ENCODE measurements at places on chromosomes 2 and 18.

DNA sequence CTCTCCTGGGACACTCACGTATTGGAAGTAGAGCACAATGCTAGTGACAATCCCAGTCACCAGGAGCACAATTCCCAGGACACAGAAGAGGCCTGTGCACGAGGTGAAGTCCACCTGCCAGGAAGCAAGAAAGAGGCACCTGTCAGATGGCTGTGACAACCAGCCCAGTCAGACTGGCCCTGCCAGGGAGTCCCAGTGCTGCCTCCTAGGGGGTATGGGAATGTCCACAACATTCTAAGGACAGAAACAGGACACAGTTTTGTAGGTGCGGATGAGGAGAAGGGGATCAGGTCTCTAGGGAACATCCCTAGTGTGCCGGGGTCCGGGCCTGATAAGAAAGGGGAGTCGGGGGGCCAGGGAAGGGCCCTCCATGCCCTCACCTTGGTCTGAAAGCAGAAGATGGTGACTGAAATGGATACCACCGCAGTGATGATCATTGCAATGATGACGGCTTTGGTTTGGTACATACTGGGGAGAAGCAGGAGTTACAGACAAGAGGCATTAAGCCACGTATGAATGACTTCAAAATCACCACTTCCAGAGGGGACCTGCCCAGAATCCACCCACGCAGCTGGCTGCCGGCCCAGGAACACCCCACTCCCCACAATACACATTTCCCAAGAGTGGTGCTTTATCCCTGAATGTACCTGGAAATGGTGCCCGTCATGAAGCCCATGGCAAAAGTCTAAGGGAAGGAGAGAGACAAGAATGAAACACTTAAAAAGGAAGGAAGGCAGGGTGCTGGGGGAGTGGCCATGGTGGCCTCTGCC lies 6.9 kb downstream of the PNKD start:
- no peak for DNase-seq

DNA sequence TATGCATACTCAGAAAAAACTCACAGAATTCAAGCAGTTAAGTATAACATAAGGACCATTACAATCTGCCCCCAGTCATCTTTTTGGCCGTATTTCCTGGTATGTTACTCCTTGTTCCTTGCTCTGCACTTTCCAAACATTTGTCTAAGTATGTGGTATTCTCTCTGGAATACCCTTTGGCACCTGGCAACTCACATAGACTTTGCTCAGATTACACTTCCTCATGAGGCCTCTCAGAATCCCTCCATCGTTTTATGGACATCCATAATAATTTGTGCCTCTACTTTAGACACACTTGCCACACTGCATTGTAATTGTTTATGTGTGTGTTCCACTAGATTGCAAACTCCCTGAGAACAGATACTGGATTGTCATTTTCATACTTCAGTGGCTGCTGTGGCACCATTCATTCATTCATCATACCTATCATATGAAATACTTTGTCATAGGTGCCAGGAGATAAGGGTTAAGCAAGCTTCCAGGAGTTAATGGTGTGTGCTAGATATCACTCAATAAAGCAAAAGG lies 84.0 kb downstream of the HIBCH start:
- no peak for DNase-seq

GRCh38 chr2:177315364-177315763 lies 50.8 kb upstream of the NFE2L2 start:
- DNase-seq: no peak

DNA sequence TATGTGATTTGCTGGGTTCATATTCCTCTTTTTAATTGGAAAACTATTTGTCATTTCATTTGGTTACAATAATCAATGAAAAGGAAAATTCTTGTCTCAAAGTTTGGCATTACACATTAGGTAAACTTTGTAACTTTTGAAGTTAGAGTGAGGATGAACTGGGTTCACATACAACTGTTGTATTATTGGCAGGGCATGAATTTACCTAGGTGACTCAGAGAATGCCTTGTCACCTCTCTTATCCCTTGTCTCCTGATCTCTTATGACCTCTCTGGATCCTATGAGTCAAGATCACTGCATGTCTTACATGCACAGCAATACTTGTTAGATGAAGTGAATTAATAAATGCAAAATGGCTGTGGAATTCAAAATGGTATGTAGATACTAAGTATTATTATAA lies 563.4 kb upstream of the GCFC2 start:
- DNase-seq: no peak

- DNase-seq: no peak
Observed at GRCh38 chr2:53455094-53455493, 312.5 kb upstream of the CHAC2 start.

- no peak for DNase-seq
Observed at GRCh38 chr2:159366538-159366937, 80.0 kb upstream of the WDSUB1 start.

DNA sequence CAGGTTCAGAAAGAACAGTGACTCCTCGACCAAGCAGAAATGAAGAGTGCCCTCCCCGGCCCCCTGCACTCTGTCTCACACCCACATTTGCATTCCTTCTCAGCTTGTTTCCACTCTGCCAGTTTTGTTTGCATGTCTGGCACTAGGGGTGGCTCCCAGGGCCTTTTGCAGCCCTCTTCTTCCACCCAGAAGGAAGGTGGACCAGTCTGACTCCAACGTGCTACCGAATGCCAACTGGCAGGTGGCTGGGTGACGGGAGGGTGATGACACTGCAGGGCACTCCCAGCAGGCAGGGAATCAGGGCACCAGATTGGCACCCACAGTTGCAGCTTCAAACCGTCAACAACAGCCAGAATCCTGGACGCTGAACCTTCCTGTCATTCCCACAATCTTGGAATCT lies 371.1 kb downstream of the TXNL1 start:
- no peak for DNase-seq

DNA sequence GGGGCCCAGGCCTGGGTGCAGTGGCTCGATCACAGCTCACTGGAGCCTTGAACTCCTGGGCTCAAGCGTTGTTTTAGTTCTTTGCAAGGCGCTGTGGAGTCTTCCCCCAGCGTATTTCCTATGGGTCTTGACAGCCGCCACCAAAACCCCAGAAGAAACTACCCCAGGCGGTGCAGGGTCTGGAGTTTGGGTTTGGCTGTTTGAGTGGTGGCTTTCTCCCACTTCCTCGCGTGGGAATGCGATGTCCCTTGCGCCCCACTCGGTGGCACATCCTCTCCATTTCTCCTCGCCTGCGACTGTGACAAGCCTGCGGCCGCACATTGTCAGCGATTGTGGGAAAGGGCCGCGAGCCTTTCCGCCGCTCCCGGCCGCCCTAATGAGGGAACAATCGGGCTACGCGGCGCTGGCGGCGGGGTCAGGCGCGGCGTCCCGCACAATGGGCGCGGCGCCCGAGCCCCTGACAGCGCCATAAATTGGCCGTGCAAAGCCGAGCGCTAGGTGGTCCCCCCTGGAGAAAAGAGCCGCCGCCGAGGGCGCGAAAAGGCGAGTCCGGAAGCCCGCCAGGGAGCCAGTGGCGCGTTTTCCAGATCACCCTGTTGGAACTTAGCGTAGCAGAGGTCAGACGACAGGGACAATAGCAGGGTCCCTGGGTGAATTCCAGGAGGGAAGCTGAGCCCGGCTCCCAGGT lies 194.9 kb upstream of the POU3F3 start:
- DNase-seq: no peak

GRCh38 chr18:5678278-5678677 lies 134.5 kb upstream of the EPB41L3 start:
- DNase-seq: no peak

- no peak for DNase-seq
Observed at GRCh38 chr2:134301099-134301927, 47.4 kb downstream of the MGAT5 start.
